ENCODE measurements at places on chromosomes 7 and 10.
A peak's percentile ranks its signal among the peaks of the same experiment; 100 is the strongest.

DNA sequence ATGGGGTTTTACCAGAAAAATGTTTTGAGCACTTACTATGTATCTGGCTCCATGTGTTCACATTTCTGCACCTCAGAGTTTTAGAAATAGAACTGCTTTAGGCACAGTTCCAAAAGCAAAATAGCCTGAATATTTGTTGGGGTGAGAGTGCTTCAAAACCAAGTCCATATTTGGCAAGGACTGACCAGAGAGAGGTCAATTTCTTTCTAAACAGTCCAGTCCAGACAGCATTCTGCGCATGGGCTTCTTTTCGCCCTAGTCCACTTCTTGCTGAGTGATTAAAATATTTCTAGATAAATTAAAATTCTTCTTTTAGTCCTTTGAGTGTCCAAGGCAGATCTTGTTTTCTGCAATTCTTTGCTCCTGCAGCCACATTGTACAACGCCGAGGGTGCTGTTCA is 427.0 kb downstream of the PHTF2 start:
- no peaks in the 10 kb centered on the region for H3K27me3 ChIP-seq
- no peaks in the 10 kb centered on the region for H3K4me1 ChIP-seq
- DNase-seq = no peak
- H3K27ac ChIP-seq = no peak overlapping the region
- H3K36me3 ChIP-seq = no peaks in the 10 kb centered on the region
- no peak overlapping the region for H3K4me3 ChIP-seq

DNA sequence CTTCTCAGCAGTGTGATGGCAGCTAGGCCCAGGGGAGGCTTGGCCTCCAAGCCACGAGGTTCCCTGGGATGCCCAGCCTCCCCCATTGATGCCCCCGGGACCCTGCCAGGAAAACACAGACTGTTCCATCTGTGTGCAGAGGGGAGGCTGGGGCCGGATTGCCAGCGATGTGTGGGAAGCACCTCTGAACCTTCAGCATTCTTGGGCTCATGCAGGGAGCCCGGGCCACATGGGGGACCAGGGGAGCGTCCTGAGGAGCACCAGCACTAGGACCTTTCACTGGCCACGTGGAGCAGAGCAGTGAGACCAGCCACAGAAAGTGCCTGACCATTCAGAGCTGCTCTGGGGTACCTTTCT is 2.6 kb downstream of the IMPDH1 start:
- H3K36me3 ChIP-seq = no peaks in the 10 kb centered on the region
- DNase-seq = no peak
- H3K4me1 ChIP-seq = peaks cover 36% of the 10 kb centered on the region
- no peak overlapping the region for H3K27ac ChIP-seq
- peaks cover 8% of the 10 kb centered on the region for H3K27me3 ChIP-seq
- no peak overlapping the region for H3K4me3 ChIP-seq

DNA sequence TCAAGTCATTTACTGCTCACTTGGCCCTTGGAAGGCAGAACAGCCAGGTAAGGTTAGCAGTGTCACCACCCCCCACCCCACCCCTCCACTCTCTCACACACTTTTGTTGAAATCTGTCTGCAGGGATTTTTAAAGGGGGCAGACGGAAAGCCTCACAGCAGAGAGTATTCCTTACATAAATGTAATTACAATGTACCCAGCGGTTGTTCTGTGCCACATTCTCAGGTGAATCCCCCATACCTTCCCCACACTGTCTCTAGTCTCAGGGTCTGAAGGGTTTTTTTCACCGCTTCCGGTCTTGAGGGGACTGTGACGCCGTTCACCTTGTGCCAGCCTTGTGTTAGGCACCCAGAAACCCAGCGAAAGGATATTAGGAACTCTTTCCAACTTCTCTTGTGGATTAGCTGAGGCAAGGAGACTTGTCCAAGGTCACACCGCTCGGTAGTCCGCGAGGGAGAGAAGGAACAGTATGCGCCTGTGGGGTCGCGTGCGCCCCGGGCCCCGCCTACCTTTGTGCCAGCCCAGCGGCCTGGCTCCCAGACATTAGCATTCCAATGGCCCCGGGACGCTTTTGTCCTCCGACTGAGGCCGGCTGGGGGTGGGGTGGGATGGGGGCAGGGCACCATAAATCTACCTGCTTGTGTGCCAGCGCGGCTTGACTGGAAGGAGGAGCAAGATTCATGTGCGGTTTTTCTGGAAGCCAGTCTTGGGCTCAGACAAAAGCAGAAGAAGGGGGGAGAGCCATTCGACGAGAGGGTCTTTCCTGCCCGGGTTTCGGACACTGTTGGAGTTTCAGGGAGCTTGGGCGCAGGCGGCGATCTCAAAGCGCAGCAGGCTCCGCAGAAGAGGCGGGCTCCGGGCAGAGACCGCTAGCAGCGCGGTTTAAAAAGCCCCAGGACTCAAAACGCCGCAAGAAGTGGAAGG is 4.5 kb downstream of the NEUROG3 start:
- no peak overlapping the region for H3K27ac ChIP-seq
- H3K36me3 ChIP-seq = no peaks in the 10 kb centered on the region
- peaks cover 55% of the 10 kb centered on the region for H3K27me3 ChIP-seq
- H3K4me1 ChIP-seq = no peaks in the 10 kb centered on the region

- no peak overlapping the region for H3K4me3 ChIP-seq
- no peaks in the 10 kb centered on the region for H3K4me1 ChIP-seq
- no peak for DNase-seq
- H3K36me3 ChIP-seq = no peaks in the 10 kb centered on the region
Measured at GRCh38 chr10:51832652-51833383, 133.4 kb upstream of the CSTF2T start.

DNA sequence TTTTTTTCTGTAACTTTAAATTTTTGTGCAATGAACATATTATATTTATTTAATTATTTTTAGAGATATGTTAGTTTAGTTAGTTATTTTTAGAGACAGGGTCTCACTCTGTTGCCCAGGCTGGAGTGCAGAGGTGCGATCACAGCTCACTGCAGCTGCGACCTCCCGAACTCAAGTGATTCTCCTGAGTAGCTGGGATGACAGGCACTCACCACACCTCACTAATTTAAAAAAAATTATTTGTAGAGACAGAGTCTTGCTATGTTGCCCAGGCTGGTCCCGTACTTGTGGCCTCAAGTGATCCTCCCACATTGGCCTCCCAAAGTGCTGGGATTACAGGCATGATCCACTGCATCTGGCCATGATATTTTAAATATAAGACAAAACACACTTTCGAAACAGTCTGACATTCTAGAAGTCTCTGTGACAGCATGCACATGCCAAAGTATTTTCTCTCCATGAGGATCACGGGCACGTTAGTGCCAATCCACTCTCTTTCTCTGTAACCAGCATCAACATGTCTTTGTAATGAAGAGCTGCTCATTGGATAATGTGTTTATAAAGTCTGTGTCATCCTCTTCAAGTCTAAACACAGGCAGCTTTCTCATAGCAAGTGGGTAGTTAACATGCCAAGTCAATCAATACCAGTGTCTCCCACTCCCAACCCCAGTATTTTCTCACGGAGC is 137.4 kb downstream of the GLI3 start:
- no peaks in the 10 kb centered on the region for H3K36me3 ChIP-seq
- H3K4me1 ChIP-seq = no peaks in the 10 kb centered on the region
- no peaks in the 10 kb centered on the region for H3K27me3 ChIP-seq
- H3K4me3 ChIP-seq = no peak overlapping the region
- no peak overlapping the region for H3K27ac ChIP-seq
- no peak for DNase-seq

GRCh38 chr7:2405601-2406345 is 2.4 kb downstream of the CHST12 start:
- DNase-seq = no peak
- no peaks in the 10 kb centered on the region for H3K36me3 ChIP-seq
- H3K4me3 ChIP-seq = peak overlapping the region; percentile 1

- no peak for DNase-seq
- H3K4me3 ChIP-seq = no peak overlapping the region
- no peaks in the 10 kb centered on the region for H3K4me1 ChIP-seq
Measured at GRCh38 chr7:149615690-149616270, 118.2 kb upstream of the ZNF746 start.

- DNase-seq = no peak
- H3K4me1 ChIP-seq = no peaks in the 10 kb centered on the region
- no peak overlapping the region for H3K27ac ChIP-seq
- H3K4me3 ChIP-seq = no peak overlapping the region
Measured at GRCh38 chr7:35558841-35559240, 136.1 kb downstream of the HERPUD2 start.

DNA sequence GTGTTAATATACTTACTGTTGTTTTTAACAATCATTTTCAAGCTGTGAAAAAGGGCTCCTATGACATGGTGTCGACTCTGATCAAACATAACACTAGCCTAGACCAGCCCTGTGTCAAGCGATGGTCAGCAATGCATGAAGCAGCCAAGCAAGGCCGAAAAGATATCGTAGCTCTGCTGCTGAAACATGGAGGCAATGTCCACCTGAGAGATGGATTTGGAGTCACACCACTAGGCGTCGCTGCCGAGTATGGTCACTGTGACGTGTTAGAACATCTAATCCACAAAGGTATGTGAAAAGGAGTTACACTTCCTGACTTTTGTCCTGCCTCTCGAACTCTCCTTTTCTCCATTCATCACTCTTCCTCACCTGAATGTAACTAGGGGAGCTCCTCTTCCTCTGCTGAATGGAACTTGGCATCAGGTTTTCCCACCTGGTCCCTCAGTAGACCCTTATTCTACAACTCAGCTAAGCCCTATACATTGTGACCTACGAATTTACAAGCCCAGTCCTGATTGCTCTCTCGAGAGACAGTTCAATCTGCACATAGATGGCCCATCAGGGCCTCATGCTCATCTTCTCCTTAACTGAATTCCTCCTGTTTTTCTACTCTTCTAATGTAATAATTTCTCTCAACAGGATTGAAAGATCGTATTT is 23.0 kb downstream of the ASB15 start:
- no peaks in the 10 kb centered on the region for H3K27me3 ChIP-seq

GRCh38 chr10:124516181-124516580 is 54.6 kb downstream of the LHPP start:
- no peaks in the 10 kb centered on the region for H3K4me1 ChIP-seq
- no peak overlapping the region for H3K4me3 ChIP-seq
- no peaks in the 10 kb centered on the region for H3K27me3 ChIP-seq
- H3K36me3 ChIP-seq = no peaks in the 10 kb centered on the region
- no peak overlapping the region for H3K27ac ChIP-seq
- no peak for DNase-seq
